ENCODE measurements at places on chromosomes 3 and 15.

- no peak for DNase-seq
Measured at GRCh38 chr15:71883447-71883846, 73.1 kb downstream of the NR2E3 start.

DNA sequence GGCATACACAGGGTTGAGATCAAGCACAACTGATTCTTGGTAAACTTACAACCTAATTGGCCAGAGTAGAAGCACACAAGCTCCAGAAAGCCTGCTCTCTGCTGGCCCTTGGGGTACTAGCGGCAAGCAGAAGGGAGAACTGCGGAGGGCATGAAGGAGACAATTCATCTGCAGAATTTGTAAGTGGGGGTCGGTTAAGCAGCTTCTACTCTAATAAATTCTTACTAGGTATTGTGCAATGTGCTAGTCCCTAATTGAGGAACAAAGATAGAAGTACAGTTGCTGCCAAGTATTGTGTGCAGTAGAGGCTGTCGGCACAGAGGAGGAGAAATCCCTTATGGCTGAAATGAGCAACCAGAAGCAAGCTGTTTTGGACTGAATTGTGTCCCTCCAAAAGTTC is 91.2 kb upstream of the VEPH1 start:
- DNase-seq: no peak

- DNase-seq: peak; percentile 27
Measured at GRCh38 chr15:83207009-83207659, 489 bp downstream of the HDGFL3 start.

DNA sequence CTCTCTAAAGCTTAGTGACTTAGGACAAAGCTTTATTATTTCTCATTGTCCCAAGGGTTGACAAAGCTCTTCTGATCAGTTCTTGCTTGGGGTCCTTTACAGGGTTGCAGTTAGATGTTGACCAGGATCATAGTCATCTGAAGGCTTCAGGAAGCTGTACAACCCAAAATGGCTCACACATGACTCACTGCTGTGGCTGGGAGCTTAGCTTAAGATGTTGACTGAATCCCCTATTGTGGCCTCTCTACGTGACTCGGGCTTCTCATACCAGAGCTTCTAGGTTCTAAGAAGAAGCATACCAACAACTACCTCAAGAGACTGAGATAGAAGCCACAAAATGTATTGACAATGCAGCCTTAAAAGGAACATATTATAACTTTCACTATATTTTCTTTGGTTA is 569.6 kb upstream of the ROBO2 start:
- no peak for DNase-seq

DNA sequence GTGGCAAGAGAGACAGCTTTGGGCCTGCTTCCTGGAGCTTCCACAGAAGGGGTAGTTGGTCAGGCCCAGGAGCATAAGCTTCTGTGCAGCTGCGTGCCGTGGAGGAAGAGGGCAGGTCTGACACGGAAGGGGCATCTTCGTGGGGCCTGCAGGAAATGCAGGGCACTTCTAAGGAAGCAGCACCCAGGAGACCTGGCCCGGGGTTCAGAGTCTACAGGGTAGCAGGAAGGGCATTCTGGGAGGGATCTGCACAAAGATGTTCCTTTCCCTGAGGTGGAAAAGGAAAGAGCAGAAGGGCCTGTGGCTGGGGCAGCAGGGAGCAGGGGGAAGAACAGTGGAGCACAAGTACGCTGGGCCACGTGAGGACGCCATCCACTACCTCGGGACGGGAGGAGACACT is 85.1 kb downstream of the DNAJB8 start:
- DNase-seq: peak; percentile 42

DNA sequence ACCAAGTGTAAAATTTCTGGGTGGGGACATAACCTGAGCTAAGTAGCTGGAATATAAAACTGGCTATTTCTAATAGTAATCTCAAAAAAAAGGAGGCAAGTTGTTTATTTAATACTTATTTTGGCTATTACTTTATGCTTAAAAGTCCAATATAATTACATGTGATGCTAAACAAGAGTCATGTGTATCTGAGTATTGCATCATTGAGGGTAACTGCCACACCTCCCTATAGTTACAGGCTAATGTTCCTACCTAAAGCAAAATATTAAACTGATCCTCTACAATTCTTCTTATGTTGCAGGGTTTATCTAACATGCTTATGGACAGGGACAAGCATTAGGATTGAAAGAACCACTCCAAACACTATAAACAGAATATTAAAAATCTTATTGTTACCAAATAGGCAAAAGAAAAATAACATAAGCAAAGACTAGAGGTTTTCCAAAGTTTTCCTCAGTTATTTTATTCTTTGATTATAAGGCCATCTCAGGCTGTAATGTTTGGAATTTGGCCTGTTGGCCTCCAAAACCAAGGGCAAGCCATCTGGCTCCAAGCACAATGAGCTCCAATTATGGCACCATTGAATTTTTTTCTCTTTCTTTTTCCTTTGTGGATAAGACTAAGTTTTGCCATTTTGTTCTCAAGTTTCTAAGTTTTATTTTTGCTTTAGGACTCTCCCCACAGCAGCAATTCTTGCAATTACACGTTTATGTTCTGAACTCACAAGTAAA is 75.8 kb upstream of the ABI3BP start:
- no peak for DNase-seq
